ENCODE measurements at places on chromosomes 5 and 9.
A peak's percentile ranks its signal among the peaks of the same experiment; 100 is the strongest.

DNA sequence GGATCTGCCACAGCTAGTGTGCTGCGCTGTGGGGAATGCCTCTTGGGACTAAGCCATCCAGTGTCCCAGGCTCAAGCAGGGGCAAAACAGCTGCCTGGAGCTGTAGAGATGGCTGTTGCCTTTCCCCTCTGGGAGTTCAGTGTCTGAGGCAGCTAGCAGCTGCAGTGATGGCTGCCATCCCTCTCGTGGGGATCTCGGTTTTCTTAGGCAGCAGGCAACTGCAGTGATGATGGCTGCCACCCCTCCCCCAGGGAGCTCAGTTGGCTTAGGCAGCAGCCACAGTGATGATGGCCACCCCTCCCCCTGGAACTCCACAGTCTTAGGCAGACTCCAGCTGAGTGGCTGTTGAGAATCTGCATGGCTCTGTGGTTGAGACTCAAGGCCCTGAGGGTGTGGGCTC lies 1389.2 kb upstream of the NUDT12 start:
- no peak for DNase-seq

GRCh38 chr9:12717907-12718306 lies 24.7 kb downstream of the TYRP1 start:
- DNase-seq: no peak

DNA sequence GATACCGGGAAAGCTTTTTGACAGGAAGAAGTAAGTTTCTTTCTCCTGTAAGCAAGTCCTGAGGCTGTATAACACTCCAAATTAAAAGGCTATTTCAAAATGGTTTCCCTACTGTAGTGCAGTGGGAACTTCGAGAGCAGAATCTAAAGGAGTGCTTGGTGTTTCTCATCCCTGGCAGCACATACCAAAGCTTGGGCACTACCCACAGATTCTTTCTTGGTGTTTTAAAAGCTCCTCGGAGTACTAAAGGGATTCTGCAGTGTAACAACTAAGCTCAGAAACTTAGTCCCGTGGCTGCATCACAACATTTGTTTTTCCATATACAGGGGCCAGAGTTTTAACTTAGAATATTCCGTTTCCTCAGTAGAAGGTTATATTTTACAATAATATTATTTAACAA lies 5.6 kb upstream of the APC start:
- no peak for DNase-seq

DNA sequence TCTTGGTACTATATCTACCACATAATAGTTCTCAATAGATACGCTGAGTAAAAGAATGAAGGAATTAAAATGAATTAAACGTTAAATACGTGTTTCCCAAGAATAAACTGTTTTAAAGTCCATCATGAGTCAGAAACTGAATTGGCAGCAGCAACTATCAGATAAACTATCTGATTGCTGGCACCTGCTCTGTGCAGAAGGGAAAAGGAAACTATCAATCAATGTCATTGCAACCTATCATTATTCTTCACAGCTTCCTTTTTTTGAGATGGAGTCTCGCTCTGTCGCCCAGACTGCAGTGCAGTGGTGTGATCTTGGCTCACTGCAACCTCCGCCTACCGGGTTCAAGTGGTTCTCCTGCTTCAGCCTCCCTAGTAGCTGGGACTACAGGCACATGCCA lies 8.8 kb upstream of the WDR36 start:
- no peak for DNase-seq

DNA sequence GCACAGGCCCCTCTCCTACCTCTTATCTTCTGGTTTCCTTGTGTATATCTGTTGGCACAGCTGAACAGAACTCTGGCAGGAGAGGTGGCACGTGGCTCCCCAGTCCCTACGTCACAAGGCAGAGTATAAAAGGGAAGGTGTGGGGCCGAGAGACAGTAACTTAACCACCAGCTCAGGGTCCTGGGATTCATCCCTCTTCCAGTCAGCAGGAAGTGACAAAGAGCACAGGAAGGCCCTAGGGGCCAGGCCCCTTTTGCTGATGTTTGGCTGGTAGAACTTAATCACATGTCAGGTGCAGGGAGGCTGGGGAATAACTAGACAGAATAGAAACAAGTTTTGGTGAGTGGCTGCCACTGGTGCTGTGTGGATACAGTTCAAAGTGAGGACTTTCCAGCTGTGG lies 4.5 kb upstream of the ICE1 start:
- no peak for DNase-seq

DNA sequence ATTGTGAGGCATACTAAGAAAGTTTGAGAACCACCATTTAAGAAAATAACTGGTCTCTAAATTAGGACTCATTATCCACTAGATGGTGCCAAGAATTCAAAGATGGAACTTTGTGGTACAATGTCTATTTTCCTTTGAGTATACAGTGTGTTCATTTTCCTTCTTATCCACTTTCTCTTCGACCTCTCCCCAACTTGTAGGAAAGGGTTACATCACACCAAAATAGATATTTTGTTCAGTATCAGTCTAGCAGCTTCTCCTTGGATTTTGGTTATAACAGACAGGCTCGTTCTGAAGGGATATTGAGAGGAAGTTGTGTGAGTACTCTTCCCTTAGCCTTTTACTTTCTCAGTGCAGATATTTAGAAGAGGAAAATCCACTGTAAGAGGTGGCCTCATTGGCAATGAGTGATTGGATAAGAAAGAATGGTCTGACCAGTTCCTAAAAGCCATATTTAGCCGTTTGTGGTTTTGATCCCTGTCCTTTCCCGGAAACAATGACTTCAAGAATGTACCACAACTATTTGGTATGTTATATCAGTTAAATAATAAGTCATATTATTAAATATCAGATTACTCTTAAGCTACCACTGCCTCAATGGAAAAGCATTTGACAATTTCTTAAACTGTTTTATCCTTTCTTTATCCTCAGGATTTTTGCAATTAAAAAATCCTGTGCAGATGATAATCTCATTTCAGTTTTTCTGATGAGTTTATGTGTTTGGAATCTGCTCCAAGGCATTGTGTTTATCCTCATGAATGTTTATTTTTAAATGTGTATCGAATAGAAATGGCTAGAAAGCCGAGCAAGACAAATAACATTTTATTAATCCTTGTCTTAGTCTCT lies 69.0 kb upstream of the GRAMD2B start:
- peak; percentile 96 for DNase-seq

DNA sequence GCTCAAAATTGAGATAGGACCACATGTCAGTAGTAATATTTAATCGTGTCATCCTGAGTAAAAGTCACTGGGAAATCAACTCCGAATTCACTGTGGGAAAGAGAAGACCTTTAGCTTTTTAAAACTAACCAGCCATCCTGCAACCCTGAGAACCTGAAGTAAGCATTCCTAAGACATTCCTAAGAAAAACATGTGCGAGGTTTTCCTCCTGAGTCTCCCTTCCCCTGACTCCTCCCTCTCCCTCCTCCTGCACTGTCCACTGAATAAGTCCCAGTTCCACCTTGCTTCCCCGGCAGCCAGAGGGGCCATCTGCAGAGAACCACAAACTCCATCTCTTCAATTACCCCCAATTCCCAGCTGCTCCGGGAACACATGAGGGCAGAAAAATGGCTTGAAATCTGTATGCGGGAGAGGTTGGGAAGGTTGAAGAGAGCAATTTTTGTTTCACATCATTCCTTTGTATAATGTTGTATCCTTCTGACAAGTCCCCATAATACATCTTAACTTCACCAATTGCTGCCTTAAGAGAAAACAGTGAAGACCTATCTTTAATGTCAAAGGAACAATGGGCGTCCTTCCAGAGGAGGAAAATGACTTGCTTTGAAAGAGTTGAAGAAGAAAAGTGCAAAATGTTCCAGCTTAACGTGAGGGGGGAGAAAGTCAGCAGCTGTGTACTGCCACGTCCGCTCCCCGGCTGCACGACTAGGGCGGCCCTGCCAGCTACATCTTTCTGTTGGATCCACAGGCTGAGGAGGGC lies 186.3 kb downstream of the ZNF462 start:
- DNase-seq: no peak

- DNase-seq: no peak
These were observed 44.7 kb upstream of the SLC27A6 start for GRCh38 chr5:128920345-128921215.

DNA sequence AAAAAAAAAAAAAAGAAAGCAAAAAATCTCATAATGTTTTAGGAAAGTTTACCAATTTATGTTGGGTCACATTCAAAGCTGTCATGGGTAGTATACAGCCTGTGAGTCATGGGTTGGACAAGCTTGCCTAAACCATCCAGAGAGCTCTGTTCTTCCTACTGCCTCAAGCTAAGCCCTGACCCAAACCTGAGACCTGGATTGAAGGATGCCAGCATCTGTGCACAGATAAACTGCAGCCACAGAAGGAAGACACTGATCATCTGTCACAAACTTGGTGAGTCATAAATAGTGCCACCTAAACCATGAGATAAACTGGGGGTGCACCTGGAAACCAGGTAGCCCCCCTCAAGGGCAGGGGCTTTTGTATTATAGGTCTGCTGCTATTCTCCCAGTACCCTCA lies 31.0 kb downstream of the CSF2 start:
- DNase-seq: no peak

- no peak for DNase-seq
These were observed 96.1 kb upstream of the NR3C1 start for GRCh38 chr5:143499480-143500114.

GRCh38 chr9:72586388-72587130 lies 65.2 kb downstream of the TMC1 start:
- DNase-seq: peak; percentile 91

DNA sequence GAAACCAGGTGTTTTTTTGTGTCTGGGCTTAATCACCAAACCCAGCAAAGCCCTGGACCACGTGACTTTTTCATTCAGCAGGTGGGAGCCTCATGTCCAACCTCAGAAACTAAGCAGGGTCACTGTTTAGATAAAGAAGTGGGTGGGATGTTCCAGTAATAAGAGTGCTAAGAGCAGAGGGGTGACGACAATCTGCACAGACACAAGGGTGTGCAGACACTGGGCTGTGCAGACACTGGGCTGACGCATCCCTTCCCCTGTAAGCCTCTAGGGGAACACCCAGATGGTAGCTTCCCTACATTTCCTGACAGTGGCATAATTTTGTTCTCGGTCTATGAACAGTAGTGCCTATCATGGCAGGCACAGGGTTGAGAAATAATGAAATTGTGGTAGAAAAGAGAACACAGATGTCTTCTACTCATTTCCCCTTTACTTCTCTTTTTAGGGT lies 85.1 kb downstream of the SAXO1 start:
- no peak for DNase-seq

GRCh38 chr5:6450319-6450833 lies 1.7 kb downstream of the UBE2QL1 start:
- DNase-seq: no peak

- DNase-seq: no peak
These were observed 5.5 kb upstream of the GALNT12 start for GRCh38 chr9:98801969-98802371.

DNA sequence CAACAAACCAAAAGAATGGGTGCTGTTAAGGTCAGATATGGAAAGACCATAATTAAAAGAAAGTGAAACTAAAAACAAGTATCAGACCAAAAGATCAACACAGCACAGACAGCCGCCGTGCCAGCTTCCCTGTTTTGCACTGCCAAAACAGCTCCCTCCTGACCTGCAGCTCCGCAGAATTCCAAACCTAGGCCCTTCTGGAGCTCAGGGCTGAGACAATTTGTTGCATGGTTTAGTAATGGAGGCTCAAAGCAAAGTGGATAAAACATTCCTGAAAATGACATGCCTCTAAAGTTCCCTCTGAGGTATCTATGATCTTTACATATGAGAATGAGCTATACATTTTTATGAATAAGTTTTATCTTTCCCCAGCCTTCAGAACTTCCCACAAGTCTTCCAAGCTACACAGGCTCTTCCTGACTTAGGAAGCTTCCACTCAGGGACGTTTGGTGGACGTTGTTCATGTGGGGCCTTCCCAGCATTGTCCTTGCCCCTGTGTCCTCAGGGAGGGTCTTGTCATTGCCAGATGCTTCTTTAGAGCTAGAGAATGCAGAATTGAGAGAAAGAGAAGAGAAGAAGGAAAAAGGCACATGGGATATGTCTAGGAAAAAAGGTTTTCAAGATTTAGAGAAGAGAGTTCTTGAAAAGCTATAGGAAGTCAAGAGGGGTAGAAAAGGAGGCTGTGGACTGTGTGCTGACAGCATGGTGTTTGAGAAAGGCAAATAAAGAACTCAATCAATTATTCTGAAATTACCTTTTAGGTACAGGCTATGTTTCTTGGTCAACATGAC lies 28.4 kb upstream of the SSBP2 start:
- no peak for DNase-seq

DNA sequence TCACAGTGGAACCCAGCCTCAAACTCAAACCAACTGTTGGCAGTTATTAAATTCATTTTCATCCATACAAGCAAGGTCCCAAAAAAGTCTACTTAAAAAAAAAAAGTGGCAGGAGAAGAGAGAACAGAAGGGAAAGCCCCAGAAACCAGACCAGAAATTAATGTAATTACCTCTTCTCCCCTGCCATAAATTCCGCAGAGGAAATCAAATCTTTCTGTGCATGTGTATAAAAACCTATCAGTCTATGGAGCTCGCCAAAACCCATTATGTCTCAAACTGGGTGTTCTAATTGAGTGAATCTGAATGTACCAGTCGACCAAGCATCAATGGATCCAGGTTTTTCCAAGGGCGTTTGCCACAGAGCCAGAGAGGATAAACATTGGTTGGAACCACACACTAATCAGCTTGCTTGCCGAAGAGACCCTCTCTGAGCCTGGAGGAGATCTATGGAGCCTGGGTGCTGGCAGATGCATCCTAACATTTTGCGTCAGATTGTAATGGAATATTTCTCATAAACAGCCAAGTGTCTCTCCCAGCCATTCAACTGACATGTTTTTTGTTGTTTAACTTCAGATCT lies 7.9 kb upstream of the HAND1 start:
- no peak for DNase-seq

DNA sequence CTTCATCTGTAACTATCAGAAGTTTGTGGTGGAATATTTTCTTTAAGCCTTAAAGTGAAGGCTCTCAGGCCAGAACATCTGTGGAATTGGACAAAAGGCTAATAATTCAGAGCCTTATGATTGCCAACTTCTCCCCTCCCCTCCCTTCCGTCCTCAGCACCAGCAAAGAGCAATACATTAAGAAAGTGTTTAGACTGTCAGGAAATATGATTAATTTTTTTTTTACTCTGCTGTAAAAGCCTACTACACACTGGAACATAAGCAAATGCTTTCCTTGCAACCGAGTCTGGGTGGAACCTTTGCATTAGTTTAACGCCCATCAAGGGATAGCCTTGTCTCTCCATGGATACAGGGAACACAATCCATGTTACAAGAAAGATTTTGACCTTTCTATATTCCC lies 110.3 kb upstream of the TARS1 start:
- no peak for DNase-seq

GRCh38 chr5:78747055-78747454 lies 98.5 kb upstream of the LHFPL2 start:
- DNase-seq: no peak
